Skin of body (tissue), 3 donors: ENCODE measurements at places on chromosomes 4 and X. TPM values are rescaled to one million over a fixed set of nuclear protein-coding genes. Genes with fewer than 3 reads are reported as not detected.

- DNase-seq: no peak
Measured at GRCh38 chrX:123337886-123338639, 154.0 kb downstream of the GRIA3 start.

DNA sequence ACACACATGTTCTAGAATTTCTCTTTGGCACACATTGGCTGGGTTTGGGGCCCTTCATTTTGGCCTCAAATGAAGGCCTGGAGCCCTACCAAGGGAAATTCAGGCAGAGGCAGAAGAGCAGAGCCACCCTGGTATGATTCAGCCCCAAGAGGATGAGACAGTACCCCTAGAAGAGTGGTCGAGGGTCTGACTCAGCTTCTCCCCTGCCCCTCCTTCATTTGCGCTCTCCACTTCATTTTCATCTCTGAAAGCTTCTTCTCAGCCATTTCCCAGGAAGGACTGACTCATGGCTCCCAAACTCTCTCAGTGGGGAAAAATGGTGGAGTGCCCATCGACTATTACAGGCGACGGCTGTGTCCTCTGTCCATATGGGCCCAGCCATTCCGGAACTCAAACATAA, 43.5 kb downstream of the MAMLD1 start:
- DNase-seq: no peak

DNA sequence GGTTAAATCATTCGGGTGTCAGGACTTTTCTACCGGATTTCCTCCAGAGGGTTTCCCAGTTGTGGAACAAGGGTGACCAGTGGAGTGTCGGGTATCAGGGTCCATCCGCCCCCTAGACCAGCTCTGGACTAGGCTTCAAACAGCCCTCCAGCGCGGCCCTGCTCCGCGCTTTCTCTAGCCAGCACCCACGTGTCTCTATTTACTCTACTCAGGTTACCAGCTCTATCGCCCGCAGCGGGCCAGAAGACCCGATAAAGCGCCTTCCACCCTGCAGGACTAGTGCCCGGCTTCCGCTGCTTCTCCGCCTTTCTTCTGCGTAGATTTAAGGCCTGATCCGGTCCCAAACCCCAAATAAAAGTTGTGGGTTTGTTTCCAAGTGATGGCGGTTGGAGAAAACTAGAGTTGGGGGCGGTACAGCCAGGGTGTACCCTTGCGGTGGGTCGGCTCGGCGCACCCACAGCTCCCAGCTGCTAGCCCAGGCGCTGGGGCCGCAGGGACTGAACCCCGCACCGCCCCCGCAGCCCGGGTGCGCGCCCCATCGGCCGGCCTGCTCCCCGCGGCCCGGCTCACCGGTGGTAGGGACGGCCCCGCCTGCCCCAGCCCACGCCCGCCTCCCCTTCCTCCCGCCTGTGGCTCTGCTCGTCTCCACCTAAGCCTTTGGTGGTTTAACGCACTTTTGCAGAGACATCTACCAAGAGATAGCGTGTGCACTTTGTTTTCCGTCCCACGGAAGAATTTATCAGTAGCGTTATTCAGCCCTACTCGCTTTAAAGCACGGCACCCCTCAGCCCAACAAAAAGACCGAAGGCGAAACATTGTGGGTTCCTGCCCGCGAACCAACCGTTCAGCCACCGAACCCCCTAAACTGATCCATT, 2.1 kb downstream of the LEF1 start:
- no peak for DNase-seq

- DNase-seq: no peak
Measured at GRCh38 chrX:17375637-17376430, 834 bp downstream of the NHS start.

DNA sequence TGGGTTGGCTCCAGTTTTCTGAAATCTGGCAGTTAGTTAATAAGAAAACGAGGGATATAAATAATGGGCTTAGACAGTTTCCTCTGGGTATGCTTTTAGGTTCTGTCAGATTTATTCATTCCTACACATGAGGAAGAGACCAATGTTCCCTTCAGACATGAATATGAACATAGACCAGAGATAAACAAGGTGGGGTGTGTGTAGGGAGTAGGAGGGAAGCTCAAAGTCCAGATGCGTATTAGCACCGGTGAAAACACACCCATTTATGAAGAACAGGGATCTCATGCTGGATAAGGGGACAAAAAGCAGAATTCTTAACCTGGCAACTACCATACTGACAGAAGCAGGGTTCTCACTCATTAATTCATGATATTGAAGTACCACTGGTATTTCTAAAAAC, 223.0 kb downstream of the SOWAHB start:
- DNase-seq: no peak

DNA sequence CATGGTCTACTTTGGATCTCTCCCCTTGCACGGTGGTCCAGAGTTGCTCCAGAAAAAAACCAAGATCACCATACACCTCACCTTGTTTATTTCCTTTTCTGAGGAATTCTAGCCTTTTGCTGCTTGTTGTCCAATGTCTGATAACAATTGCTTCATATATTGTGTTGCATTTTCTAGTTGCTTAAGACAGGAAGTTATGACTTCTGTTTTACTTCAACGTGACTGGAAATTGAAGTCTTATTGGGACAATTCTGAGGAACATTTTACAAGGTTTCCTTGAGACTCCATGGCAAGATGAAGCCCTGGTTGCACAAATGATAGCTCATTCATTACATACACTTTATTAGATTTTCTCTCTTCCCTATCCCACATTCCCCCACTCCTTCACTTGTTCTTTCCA, 5.2 kb downstream of the CXCL1 start:
- no peak for DNase-seq

DNA sequence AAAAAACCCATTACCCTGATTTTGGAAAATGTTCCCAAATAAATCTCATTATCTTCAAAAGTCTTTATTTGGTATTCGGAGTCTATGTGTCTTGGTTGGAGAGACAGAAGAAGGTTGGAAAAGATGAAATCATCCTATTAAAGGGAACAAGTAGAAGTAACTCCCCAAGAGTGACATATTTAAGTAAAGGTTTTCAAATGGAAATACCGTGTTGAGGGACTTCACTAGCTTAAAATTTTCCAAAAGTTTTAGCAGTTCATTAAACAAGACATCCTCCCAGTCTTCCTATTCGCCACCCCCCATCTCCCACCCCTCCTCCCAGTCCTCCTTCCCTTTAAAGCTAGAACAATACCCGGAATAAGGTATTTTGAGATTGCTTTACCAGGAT, 62.7 kb upstream of the CCDC160 start:
- DNase-seq: no peak

GRCh38 chrX:95382799-95383198, 1301.8 kb upstream of the DIAPH2 start:
- no peak for DNase-seq

GRCh38 chr4:1309261-1310010, 19.7 kb downstream of the MAEA start:
- peak; percentile 83 for DNase-seq

DNA sequence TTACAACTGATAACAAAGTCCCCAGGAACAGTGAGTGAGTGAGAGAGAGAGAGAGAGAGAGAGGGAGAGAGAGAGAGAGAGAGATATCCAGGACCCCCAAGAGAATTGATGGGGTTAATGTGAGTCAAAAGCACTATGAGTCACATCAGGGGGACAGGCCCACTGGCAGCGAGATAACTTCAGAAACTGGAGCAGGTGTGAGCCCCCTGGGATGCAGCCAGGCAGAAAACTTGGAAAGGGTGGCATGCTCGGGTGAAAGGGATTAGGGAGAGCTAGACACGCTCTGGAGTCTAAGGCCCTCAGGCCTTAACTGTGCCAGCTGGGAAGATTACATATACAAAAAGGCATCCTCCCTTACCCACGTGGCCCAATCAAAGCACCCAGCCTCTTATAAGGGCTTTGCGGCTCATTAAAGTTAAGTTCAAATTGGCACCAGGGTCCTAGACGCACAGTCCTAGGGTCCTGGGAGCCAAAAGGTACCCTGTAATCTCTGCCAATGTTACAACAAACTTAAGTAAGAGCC, 841 bp downstream of the ACOT9 start:
- DNase-seq: peak; percentile 40

- DNase-seq: no peak
Measured at GRCh38 chrX:10130354-10130753, 26.4 kb upstream of the CLCN4 start.

GRCh38 chr4:116849620-116850019, 235.8 kb downstream of the TRAM1L1 start:
- no peak for DNase-seq

DNA sequence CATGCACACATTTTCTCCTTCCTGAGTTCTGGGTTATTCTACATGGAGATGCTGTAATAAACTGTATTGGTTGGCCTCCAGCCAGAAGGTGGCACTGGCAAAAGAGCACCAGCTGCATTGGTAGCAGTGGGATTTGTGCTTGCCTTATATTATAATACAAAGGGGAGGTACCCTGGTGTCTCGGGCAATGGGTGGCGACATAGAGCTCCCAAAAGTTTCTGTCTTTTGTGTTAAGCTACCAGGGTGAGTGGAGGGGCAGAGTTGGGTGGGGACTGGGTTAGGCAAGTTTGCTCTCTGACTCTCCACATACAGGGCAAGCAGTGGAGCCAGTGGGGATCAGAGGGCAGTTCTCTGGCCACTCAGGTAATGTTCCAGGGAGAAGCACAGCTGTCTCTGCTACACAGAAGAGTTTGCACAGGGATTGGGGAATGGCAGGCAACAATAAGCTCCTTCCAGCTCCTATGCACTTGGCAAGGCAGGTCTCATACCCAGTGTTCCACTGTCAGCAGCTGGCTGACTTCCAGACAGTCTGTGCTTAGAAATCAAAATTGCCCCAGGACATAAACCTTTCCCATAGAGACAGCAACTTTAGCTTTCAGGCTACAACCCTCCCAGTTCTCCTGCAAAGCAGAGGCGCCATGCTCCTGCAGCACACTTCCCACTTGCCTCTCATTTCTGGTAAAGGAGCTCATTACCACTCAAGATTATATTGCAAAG, 463.9 kb upstream of the PCDH7 start:
- no peak for DNase-seq

DNA sequence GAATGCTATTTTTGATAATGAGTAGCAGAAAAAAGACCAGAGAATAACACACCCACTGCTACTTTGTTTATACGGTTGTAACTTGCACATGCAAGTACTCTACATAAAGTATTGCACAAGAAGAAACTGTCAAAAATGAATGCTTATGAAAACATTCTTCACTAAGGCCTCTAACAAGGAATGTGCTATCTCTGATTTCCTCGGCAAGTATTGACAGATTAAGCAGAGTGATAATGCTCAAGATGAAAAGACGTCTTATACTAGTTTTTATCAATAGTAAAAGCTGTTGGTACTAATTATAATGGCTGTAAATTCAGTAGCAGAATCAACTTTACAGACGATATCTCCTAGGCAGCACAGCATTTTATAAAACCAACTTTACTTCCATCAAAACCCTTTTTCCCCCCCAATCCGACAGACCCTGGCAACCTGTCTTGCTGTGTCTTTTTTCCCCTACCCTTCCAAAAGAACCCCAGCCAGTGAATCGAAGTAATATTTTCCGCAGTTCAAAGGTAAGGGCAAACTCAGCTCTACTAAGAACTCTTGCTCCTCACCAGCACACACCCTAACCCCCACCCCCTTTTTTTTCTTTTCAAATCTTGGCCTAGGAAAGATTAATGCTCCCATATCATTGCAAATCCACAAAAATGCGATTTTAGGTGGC, 1.5 kb downstream of the FRYL start:
- peak; percentile 11 for DNase-seq

The BEX5 gene
- 1.9 TPM for total RNA-seq

The PARM1 gene
- 18.9 TPM for total RNA-seq

The COL25A1 gene
- total RNA-seq: 8.6 TPM

The MAGEA10 gene
- not detected for total RNA-seq

The PIR gene
- total RNA-seq: 4.6 TPM

The CNGA1 gene
- 3.4 TPM for total RNA-seq

The TEX13B gene
- not detected for total RNA-seq

The DRD5 gene
- total RNA-seq: not detected

The FAM47E gene
- total RNA-seq: 2.1 TPM

The XAGE1B gene
- not detected for total RNA-seq
